ENCODE measurements at places on chromosomes 4 and X.

GRCh38 chrX:7190157-7190556 is 42.2 kb upstream of the PUDP start:
- no peak for DNase-seq

DNA sequence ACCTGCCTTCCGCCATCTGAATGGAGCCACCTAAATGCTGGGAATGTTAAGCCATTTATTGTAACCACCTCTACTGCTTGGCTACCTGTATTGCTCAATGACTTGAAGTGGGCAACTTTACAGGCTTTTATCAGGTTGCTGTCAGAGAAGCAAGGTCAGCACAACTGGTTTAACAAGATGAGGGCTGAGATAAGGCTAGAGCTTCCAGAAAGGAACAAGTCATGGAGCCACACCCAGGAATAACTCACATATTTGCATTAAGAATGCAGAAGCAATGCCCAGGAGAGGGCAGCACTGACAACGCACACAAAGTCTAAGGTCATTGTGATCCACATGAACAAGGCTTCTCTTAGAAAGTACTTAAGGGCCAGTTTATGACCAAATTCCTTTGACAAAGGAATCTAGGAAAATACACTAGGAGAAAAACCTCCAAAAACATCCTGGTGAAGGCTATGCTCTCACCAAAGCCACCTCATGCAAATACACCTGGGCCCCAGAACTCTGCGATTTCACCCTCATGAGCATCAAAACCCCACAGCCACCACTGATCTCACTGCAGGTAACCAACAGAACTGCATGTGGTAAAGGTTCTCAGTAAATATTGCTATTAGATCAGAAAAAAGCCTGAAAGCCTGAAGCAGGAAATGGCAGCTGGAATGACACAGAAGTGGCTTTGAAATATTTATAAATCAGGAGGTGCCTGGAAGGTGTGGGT is 15.0 kb upstream of the STS start:
- DNase-seq: peak; percentile 86

DNA sequence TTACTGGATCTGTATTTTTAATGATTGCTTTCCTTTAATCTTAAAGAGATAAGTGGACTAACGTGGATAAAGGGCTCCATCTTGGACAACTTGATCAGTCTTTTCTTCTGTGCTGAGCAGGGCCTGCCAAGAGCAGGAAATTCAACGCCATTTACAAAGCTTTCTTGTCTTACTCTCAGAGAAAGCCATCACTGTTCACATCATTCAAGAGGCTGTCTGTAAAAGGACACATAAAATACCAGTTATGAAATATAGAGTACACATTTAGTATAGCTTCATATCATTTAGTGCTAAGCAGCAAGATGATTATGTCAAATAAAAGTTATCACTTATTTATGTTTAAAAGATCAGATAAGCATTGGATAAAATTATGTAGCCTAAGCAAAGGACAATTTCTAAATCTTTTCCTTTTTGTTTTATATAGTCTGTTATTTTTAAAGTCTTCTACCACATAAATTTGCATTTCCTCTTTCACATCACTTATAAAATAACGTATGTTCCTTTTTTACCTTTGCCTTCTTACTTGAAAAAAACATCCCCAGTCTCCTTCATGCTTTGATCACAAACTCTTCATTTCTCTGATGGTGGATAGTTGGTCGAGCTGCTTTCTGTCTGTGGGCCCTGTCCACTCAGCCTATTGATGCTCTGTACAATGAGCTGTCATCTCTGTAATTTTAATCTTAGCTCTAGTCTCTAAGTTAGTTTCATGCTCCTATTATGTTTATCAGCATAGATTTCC is 2.1 kb upstream of the CCNG2 start:
- no peak for DNase-seq

- DNase-seq: no peak
Measured at GRCh38 chrX:119654112-119654531, 38.8 kb downstream of the SEPTIN6 start.
